ENCODE measurements at places on chromosomes 1 and 21. TPM values are rescaled to one million over a fixed set of nuclear protein-coding genes. Genes with fewer than 3 reads are reported as not detected.

DNA sequence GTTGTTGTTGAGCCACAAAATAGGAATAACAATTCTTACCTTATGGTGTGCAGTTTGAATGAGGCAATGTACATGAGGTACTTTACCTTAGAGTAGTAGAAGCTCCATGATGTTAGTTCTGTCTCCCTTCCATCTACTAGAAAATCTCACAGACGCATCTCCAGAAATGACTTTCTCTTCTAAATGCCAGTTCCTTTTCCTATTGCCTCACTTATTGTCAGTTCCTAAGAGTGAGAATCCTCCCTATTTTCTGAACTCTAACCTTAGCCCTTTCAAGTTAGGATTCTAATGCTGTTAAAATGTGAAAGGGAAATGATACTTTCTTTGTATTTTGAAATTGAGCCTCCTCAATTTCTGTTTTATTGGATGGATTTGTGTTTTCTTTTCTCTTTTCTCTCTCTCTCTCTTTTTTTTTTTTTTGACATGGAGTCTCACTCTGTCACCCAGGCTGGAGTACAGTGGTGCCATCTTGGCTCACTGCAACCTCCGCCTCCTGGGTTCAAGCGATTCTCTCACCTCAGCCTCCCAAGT, 18.6 kb upstream of the MAPKAPK2 start:
- DNase-seq: no peak

FAM131C gene
- total RNA-seq: not detected

DDAH1 gene
- total RNA-seq: 0.81 TPM

SELENBP1 gene
- 3.0 TPM for total RNA-seq

LINGO4 gene
- under 0.01 TPM for total RNA-seq

DNA sequence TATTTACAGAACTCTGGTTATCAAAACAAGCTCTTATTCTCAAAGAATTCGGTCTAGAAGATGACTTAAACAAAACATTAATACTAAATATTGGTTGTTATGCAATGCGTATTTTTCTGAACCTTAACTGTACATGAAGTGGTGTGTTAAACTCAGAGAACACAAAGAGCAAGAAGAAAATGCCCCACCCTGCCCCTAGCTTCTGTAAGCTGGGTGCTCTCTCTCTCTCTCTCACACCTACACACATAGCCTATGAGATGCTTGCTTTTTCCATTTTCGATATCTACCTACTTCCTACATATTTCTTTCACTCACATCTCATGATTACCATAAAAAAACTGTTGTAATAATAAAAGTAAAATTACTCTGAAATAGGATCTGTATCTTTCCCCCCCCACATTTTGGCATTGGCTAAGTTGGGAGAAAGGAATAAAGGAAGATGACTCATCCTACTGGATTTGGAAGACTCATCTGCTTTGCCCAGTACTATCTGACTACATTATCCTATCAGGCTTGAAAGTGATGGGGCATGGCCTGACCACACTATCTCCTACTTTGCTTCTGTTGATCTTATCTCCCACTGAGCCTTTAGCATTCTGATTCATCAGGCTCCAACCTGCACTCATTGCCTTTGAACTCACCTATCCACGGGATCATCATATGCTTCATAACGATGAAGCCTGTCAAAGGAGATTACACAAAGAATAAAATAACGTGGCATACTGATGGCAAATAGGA, 2.9 kb downstream of the CRYZ start:
- DNase-seq: no peak

- DNase-seq: peak; percentile 47
Observed at GRCh38 chr1:33099290-33100118, 18.6 kb downstream of the AZIN2 start.

MROH9 gene
- total RNA-seq: not detected

All from hematopoietic multipotent progenitor cell (in vitro differentiated cells).